ENCODE measurements at places on chromosomes 7 and 10.

GRCh38 chr7:2074691-2075090 lies 158.1 kb downstream of the MAD1L1 start:
- no peak for DNase-seq

GRCh38 chr10:130003787-130004613 lies 39.9 kb upstream of the EBF3 start:
- DNase-seq, result no peak

GRCh38 chr7:93913197-93913596 lies 6.8 kb downstream of the GNGT1 start:
- no peak for DNase-seq

DNA sequence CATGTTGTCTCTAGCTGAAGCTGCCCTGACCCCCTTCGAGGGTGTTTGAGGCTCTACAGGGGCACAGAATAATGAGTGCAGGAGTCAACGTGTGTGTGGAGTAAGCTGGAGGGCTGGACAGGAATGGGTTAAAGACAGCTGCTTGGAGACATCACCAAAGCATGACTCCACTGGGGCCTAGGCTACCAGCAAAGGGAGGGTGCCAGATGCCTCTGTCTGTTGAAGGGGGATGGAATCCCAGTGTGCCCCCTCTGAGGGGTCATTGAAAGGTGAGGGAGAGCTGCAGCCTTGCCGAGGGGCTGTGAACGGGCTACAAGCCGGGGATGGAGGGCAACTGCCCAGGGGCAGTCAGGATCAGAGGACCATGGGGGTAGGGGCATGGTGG lies 51.7 kb upstream of the PODXL start:
- DNase-seq, result no peak

DNA sequence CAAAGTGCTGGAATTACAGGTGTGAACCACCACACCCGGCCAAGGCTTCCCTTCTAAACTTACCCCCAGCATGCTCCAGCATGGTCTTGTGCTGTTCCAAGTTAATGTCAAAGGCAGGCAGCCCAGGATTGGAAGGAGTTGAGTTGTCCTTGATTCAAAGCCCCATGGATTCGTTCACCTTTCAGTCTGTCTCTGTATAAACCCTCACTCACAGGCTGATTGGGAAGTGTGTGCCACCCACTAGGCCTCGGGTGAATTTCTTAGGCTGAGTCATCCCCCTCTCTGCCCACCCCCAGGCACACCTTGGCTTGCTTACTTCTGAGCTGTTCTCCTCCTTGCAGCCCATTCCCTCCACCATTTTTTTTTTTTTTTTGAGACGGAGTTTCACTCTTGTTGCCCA lies 13.3 kb upstream of the PRDX3 start:
- no peak for DNase-seq

- no peak for DNase-seq
These were observed 10.1 kb upstream of the HPS1 start for GRCh38 chr10:98456686-98457482.

GRCh38 chr7:109377076-109377884 lies 807.6 kb downstream of the DNAJB9 start:
- DNase-seq, result no peak

DNA sequence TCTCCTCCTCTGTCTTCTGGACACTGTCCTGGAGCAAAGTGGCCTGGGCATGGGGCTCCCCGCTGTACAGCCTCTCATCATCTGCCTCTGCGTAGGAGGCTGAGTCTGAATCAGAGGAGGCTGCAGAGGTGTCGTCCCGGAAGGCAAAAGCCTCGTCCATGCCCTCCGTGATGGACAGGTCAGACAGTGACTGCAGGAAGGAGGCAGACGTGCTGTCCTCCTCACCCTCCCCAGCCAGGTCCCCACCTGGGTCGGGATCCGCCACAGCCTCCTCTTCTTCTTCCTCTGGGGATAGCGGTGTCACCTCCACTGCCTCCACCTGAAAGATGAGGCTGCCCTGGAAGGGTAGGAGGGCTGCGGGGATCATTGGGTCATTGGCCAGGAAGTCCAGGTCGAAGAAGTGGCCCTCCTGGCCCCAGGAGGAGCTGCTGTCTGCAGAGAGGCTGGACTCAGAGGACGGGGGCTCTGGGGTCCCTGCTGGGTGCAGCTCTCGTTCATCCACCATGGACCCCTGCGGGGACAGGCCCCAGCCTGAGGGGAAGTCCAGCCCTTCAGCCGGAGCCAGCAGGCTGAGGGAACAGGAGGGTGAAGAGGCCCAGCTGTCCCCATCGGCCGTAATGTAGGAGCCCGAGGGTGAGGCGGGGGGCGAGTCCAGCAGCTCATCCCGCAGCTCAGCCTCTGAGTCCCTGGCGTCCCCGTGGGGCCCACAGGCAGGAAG lies 3.7 kb downstream of the NACAD start:
- no peak for DNase-seq
